ENCODE measurements at places on chromosomes 5 and 9.

DNA sequence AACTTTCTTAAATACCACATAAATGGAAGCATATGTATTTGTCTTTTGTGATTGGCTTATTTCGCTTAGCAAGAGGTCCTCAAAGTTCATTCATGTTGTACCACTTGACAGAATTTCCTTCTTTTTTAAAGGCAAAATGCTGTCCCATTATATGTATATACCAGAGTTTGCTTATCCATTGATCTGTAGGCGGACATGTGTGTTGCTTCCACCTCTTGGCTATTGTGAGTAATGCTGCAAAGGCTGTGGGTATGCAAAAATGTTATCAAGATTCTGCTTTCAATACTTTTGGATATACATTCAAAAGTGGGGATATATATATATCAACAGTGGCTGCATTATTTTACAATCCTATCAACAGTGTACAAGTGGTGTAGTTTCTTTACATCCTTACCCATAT lies 271.0 kb downstream of the PRR16 start:
- no peak for DNase-seq

- no peak for DNase-seq
Measured at GRCh38 chr9:121368138-121368522, 1.9 kb downstream of the STOM start.

- DNase-seq, result no peak
Measured at GRCh38 chr5:60959156-60959555, 14.2 kb downstream of the NDUFAF2 start.

DNA sequence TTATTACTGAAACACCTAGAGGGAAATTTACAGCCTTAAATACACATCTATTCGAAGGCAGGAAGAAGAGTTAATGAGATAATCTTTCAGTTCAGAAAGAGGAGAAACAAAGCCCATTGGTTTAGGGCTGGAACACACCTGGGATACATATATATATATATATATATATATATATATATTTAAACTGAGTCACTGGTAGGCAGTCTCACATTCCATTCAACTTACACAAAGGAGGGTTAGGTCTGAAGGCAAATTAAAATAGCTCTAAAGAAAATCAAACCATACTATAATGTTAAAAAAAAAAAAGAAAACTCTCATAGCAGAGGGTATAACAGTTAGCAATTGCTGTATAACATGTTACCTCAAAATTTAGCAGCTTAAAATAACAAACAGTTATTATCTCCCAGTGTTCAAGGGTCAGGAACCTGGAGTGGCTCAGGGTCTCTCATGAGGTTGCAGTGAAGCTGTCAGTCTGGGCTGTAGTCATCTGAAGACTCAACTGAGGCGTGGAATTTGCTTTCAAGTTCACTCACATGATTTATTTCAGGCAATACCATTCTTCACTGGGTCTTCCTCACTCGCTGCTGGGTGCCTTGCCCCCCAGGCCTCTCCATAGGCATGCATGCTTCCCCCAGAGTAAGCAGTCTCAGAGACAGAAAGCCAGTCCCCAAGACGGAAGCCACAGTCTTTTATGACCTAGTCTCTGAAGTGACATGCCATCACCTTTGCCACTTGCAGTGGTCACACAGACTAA lies 332.8 kb downstream of the NSG2 start:
- no peak for DNase-seq

Measured in GOT3 (cell line).